Stimulated activated CD4-positive, alpha-beta T cell treated with anti-CD3 and anti-CD28 coated beads, TNF-alpha, amount 100 ng/mL, for 1 hour (primary cell): ENCODE measurements at places on chromosomes 4 and X.

DNA sequence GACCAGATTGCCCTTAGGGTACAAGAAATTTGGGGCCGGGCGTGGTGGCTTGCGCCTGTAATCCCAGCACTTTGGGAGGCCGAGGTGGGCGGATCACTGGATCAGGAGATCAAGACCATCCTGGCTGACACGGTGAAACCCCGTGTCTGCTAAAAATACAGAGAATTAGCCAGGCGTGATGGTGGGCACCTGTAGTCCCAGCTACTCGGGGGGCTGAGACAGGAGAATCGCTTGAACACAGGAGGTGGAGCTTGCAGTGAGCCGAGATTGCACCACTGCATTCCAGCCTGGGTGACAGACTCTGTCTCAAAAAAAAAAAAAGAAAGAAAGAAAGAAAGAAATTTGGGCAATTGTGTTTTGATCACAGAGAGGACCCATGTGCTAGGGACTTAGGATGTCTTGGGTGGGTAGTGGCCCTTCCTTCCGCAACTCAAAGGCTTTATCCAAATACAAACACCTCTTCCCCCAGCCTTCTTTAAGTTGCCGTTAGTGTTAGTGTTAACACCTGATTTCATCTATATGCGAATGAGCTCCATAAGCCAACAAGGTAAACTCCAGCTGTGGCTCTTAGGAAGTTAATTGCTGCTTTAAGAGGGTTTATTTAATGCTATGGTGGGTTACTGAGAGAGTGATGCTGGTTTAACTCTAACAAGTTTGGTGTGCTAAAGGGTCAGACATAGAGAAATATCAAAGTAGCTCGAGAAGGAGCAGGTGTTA lies 8.6 kb upstream of the CCDC110 start:
- no peak for DNase-seq

- no peak for DNase-seq
Observed at GRCh38 chrX:74523224-74523623, 91.2 kb downstream of the RLIM start.

GRCh38 chr4:146976145-146976544 lies 30.5 kb upstream of the TTC29 start:
- no peak for DNase-seq

DNA sequence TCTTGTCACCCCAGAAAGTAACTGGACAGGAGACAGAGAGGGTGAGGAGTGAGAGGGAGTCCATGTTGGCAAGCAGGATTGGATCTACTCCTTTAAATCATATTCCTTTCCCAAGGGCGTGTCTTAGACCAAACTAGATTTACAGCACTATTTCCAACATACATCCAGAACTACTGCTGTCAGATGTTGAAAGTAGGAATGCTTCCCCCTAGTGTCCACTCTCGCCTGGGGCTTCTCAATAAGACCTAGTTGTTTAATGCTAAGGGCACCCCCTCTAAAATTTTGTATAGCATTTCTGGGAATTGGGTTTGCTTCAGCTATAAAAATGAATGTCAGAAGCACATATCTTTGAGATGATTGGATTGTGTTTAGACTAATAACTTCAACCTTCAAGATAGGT lies 13.3 kb downstream of the OFD1 start:
- no peak for DNase-seq

GRCh38 chr4:93657527-93657926 lies 171.0 kb upstream of the ATOH1 start:
- DNase-seq = no peak

DNA sequence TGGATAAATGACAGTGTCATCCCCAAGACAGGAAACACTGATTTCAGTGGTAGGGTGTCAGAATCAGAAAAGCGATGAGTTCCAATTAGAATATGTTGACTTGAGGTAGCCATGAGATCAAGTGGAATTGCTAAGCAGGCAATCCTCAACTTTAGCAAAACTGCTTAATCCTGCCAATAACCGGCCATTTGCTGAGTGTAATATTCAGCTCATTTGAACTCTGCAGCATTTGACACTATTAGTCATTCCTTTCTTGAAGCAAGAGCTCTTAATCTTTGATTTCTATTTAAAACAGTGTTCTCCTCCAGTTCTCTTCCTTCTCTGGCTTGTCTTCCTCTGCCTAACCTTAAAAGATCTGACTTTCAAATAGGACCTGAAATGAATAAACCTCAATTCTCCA lies 68.7 kb upstream of the DCLK2 start:
- no peak for DNase-seq

DNA sequence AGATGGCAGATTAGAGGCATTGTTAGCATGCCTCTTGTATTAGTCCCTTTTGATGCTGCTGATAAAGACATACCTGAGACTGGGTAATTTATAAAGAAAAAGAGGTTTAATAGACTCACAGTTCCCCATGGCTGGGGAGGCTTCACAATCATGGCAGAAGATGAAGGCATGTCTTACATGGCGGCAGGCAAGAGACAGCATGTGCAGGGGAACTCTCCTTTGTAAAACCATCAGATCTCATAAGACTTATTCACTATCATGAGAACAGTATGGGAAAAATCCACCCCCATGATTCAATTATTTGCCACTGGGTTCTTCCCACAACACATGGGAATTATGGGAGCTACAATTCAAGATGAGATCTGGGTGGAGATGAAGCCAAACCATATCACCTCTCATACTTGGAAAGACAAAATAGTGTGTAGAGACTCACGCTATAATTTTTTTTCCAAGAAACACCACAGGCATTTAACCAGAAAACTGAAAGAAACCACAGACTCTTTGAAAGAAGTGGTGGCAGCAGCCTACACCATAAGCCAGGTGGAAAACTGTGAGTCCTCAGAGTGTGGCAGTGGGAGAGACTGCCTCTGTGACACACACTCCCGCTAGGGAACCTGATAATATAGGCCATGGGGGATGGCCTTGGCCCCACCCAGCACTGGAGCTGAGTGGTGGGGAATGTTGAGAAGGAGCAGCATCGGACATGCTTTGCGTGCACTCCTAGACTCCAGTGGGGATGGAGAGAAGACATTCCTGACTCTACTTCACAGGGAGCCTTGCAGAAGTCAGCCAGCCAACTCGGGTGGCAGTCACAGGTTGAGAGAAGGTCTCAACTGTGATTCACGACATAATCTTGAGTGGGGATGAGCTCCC lies 51.5 kb downstream of the SLC2A9 start:
- DNase-seq = no peak

DNA sequence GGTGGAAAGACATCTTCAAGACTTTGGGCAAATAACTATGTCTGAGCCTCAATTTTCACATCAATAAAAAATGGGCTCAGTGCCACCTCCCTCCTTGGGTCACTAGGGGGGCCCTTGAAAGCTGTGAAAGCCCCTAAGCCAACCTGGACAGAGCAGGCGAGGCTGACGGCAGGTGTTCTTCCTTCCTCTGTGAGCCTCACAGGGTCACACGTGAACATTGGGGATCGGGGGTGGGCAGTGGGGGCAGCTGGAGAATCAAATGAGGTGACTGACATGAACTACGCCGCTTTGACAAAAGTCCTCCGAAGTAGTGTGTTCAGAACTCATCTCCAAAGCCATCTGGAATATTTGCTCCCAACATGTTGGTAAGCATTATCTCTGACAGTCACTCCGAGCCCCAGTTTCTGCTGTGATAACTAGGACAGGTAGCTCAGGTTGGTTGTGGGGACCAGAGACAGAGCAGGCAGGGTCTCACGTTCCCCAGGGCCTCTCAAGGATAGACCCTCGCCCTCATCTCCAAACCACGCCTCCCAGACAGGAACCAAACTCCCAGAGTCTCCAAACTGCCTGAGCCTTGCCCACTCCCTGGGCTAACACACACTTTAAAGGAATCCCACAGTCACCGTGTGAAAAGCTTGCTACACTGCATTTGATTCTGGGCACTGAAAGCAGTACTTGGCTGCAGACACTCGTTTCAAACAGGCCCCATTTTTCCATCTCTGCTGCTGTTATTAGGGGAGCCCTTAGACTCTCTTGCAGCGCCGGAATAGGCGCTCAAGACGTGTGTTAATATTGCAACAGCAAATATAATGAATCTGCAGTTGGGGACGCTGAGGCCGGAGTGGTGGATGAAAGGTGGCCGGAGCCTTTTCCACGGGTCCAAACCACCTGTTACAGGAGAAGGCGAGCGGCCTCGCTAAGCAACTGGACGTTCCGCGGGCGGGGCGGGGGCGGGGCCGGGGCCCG lies 717 bp upstream of the WFS1 start:
- DNase-seq = no peak

- DNase-seq = no peak
Observed at GRCh38 chr4:108334031-108334430, 165.3 kb upstream of the LEF1 start.

DNA sequence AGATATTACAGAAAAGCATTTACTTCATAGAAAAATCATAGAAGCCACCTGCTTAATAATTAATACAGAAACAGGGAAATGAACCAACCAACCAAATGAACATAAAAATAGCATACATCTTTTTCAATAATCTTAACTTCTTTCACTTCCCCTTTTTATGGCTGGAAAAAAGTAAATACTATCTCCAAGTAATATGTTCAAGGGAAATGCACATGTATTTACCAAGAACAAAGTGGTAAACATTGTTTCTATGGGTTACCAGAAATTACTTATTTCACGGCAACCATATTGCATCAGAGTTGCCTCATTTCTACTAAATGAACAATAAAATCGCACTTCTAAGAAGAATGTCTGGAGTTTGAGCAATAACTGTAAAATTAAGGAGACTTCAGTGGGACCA lies 321.3 kb downstream of the TMA16 start:
- DNase-seq = no peak

DNA sequence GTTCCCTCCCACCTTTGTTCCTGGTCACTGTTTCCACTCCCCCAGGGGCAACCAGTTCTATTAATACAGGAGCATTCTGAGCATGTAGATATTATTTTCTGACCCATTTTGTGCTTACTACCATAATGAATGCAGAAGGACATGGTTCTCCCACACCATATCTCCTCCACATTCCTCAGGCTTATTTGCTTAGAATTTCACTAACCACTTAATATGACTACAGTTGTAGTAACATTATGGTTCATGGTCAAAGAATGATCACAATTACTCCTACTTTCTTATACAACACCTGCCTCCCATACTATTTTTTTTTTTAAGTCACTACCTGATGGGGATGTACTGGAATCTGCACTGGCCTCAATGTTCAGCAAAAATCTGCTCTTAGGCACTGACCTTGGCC lies 7.5 kb upstream of the FAM184B start:
- DNase-seq = no peak

GRCh38 chr4:10354746-10355145 lies 102.5 kb downstream of the ZNF518B start:
- DNase-seq = no peak

- DNase-seq = no peak
Observed at GRCh38 chrX:153726286-153727122, 1.8 kb downstream of the ABCD1 start.

GRCh38 chr4:123555233-123555806 lies 158.7 kb downstream of the SPRY1 start:
- no peak for DNase-seq

DNA sequence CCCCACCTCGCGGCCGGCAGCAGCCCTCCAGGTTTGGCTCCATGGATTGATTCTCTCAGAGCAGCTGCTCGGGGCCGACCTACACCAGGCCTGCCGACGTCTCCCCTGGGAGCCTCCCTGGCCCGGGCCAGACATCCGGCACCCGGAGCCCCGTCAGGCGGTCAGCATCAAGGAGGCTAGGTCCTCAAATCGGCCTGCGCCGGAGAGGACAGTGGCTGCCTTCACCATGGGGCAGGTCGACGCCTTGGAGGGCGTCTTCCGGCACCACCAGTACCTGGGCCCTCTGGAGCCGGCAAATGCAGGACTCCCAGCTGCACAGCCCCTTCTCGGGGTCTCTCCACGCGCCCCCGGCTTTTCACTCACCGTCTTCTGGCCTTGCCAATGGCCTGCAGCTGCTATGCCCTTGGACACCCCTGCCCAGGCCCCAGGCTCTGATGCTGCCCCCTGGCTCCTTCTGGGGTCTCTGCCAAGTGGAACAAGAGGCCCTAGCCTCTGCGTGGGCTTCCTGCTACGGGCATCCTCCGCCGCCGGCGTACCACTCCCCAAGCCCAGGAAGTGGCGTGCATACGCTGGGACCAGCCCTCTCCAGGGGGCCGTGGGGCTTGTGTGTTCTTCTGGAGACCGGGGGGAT lies 341.8 kb downstream of the MAGEB5 start:
- DNase-seq = no peak

DNA sequence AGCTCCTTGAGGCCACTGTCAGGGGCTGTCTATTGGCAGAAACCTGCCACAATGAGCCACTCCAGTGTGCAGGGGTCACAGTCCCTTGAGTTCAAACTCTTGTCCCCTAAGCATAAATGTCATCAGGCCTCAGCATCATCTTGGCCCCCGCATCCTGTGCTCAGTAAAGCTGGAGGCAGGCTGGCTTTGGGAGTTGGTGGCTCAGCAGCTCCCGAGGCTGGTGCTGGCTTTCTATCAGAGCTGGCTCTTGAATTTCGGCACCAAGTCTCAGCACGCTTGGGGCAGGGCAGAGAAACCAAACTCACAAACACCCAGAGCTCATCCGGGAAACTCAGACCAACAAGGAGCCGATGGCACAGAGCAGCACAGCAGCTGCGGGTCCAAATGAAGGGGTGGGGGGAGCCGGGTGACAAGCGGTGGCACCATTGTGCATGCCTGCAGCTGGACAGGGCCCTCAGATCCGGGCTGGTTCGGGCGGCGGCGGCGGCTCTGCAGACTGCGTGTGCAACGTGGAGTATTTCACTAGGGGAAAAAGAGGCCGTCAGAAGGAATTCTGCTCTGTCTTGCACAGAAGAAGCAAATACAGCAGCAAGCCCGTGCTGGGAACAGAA lies 75.5 kb downstream of the MTMR1 start:
- no peak for DNase-seq

DNA sequence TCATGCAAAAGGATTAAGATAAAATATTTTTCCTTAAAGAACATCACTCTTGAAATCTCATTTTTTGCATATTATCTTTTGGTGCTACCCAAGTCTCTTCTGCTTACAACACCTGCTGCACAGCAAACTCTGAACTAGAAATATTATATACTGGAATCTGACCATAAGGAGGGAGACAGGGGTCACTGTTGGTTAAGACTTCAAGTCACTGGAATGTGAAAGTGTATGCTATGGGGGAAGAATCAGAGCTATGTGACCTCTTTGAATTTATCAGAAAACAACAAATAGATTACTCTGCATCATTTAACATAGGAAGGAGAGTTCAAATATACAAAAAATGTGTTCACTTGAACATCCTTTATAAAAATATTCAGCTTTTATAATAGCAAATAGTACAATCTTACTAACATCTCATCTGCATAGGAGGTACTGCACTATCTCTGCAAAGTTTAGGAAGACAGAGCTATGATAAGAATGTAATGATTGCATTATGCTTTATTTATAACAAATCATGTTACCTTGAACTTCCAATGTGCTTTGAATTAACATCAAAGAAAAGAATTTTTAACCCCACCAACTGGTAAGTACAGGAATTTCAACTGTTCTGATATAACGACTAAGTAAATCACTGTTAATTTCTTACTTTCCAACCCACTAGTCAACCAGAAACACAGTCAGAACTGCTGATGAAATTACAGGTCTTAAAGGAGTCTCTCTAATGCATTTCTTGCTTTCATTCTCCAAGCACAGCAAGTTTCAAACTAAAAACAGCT lies 69.8 kb downstream of the ZNF827 start:
- DNase-seq = no peak

- DNase-seq = no peak
Observed at GRCh38 chr4:163603257-163603656, 108.8 kb downstream of the TMA16 start.
